ENCODE measurements at places on chromosomes 5 and 9.

DNA sequence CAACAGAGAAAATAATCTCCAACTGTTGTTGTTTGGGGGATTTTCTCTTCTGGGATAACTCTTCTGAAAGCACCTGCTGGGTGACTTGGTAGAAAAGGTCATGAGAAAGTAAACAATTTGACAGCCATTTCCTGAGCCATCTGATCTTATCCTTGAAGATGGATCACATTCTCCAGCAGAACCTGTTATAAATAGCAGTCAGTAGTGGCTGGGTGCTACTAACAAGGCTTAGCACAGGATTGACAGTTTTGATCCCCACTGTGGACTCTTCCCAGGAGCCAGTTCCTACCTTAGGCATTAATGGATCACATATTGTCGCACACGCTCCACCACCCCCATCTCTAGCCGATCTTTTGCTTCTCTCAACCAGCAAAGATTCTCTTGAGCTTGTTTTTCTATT is 220.2 kb downstream of the PLK2 start:
- no peak for DNase-seq

GRCh38 chr9:110291921-110292557 is 35.7 kb upstream of the TXN start:
- no peak for DNase-seq

- no peak for DNase-seq
Observed at GRCh38 chr5:141839015-141839513, 39.1 kb downstream of the PCDH1 start.

GRCh38 chr5:175855041-175855720 is 16.2 kb upstream of the CPLX2 start:
- DNase-seq = no peak

DNA sequence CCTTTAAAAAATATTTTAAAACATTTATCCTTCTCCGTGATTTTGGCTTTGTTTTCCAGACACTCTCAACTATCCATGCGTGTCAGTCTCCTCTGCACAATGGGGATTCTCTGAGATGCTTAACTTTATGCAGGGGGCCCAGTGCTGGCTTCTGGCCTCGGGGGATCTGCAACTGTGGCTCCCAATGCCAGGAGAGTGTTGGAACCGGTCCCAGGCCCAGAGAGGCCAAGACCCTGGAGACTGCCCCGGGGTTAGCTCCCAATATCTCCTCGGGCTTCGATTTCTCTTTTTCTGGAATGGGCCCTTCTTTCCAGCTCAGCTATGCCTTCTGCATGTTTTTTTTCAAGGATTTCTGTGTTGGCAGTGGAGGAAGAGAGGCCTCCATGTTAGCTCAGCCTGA is 20.1 kb upstream of the SARDH start:
- DNase-seq = no peak

DNA sequence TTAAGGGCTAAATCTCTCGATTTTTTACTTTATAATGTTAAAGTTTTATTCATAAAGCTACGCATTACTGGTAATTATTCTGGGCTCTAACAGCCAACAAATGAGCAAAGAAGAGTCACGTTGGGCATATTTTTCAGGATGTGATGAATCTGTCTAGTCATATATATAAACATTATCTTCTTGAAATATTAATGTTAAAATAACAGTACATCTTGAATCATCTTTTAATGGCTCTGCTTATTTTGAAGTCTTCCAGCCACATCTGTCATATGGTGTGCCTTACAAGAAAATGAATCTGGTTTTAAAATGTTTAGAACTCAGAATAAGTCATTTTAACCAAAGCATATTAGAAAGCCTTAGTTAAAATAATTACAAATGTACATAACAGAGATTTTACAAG is 96.9 kb downstream of the CWC27 start:
- no peak for DNase-seq

- DNase-seq = no peak
Observed at GRCh38 chr9:77605449-77606220, 42.5 kb downstream of the GNA14 start.

DNA sequence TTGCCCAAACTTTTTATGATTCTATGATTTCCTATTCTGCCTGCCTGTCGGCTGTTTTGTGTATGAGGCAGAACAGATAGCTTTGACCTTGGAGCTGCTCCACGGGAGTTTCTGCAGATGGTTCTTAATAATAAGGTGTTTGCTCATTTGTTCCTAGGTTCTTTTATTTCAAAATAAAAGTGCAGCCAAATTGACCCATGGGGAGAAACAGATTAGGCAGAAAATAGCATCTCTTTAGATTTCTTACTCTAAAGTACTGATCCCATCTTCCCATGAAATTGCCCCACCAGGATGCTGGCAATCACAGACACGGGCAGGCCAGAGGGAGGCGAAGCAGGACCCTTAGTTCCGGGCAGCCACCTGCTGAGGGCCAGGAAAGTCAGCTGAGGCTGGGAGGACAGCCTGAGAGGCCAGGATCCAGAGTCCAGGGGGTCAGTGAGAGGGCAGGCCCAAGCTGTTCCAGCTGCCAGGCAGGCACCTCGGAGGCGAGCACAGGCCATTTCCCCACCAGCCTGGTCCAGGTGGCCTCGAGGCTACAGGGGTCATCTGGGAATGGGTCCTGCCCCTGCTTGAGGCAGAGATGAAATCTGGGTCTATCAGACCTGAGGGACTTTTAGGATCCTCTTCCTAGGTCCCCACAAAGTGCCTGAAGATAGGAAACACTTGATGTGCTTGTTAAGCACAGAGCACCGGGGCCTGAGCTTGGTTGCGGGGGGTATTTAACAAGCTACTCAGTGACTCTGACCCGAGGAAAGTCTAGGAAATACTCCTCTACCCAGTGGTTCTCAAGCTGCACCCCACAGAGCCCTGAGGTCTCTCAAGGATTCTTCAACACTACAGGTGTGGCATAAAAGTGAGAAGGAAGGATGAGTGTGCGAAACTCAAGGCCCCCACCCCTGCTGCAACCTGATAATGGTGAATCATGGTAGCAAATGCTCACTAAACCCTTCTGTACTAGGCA is 145.4 kb downstream of the CMYA5 start:
- no peak for DNase-seq

GRCh38 chr9:130746434-130747212 is 53.0 kb downstream of the EXOSC2 start:
- DNase-seq = no peak

DNA sequence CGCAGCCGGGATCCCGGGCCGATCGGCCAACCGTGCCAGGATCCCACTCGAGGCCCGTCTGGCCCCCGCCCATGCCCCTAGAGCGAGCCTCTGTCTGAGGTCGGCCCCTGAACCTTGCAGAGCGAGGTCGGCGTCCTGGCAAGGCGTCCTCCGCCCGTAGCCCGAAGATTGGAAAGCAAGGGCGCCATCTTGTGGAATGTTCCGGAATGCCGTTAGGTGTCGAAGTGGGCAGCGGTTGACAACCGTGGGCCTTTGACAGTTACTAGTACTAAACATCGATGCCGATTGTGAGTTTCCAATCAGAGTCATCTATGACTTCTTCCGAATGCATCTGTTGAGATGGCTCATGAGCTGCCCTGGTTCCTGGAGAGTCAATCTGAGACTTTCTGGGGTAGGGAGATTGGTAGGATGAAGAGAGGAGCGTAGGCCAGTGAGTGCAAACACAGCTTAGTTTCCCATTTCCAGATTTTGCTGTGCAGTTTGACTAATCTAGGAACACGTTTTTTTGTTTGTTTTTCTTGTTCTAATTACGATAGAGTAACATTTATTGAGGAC is 923 bp upstream of the PLK2 start:
- peak; percentile 77 for DNase-seq

- DNase-seq = no peak
Observed at GRCh38 chr5:74373076-74373475, 267.5 kb downstream of the ENC1 start.

DNA sequence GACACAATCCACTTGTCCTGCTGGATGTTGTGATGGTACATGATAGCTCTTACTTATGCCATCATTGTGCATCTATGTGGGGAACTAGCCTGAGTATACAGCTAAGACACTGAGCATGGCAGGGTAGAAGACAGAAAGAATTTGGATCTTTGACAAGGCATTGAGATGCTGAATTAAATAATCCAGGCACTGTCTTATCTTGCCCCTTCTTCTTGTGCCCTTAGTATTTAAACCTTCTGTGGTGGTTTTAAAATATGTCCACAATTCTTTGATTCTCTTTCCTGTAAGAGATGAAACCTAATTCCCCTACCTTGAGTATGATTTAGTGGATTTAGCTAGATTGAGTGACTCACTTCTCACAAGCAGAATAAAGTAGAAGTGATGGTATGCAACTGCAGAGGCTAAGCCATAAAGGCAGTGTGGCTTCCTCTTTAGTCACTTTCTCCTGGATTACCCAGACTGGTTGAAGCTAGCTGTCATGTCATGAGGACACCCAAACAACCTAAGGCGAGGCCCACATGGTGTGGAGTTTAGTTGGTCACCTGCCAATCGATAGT is 174.0 kb upstream of the NREP start:
- no peak for DNase-seq

DNA sequence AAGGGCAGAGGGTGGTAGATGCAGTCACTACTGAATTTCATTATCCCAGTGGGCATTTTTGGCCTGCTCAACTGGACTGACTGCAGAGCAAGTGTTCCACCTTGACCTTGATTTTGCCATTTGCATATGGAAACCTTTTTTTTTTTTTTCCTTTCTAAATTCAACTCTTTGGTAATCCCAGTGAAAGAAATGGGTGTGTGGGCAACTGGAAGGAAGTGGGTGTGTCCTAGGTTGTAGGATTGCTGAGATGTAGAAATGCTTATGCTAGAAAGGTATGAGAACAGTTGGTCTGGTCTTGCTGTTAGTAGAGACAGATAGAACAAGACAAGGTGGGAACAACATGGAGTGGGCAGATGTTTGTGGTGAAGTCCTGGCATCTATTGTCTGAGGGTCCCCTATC is 7.8 kb upstream of the IL12B start:
- no peak for DNase-seq

- DNase-seq = no peak
Observed at GRCh38 chr5:67142816-67143215, 53.8 kb downstream of the CD180 start.

GRCh38 chr9:80059979-80060378 is 488.2 kb downstream of the TLE4 start:
- no peak for DNase-seq

DNA sequence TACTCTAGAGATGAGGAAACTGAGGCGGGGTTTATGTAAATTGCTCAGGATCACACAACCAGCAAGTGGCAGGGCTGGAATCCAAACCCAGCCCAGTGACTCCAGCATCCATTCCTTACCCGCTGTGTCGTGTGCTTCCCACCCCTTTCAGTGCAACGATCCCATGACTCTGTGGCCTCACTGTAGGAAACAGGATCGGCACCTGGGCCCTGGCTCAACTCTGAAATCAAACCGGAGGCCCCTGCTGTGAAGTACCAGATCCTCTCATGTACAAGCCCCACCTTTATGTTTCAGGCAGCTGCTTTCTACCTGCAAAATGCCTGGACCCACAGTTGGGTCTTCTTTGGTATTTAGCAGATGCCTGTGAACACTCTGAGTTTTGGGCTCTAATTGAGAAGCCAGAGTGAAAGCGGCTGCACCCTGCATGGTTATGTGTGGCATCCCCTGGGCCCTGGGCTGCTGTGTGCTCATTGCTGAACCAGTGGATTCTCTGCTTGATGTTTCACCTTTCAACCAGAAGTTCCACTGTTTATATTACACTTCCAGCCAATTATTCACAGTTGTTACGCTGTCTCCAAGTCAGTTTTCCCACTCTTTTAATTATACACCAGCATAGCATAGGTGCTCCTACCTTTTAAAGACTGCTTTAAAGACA is 36.7 kb downstream of the ABLIM3 start:
- DNase-seq = no peak

DNA sequence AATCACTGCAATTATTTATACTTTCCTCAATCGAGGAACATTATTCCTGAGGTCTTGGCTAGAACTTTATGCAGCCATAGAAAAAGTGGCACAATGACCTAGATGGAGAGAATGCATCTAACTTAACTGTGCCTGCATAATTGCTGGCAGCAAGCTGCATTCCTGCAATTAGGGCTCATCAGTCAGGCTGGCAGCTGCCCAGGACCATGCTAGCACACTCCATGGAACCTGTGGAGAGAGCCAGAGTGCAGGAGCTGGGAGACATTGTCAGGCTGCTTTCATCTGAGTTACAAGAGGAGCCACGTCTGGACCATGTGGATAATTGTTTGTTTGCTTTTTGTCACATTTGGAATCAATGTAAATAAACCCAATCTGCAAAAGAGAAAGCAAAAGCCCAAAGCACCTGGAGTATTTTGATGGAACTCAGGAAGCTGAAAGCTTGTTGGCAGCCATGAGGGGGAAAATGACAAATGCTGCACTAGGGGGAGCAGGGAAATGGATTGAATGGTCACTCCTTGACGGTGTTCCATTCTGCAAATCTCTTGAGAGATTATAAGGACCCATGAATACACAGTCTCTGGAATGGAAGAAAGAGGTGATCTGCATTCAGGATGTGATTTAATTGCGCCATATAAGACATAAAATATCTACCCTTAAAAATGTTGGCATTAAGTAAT is 839.9 kb downstream of the MAT2B start:
- no peak for DNase-seq

GRCh38 chr9:94993160-94993820 is 266.8 kb downstream of the AOPEP start:
- DNase-seq = no peak

DNA sequence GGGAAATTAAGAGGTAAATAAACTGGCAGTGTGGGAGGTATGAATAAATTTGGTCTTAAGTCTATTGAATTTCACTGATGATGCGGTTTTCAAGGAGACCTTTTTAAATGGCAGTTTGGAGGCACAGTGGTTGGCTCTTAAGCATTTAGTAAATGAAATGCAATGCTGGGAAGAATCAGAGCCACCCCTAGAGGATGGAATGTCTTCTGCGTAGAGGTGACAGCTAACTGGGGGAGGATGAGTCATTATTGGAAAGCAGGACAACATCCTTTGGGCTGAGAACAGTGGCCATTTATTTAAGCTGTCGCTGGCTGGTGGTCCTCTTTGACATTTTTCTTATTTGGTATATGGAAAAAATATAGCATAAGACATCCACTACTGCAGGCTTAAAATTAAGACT is 163.2 kb downstream of the SH3GL2 start:
- DNase-seq = no peak

- no peak for DNase-seq
Observed at GRCh38 chr5:129074903-129075302, 19.6 kb upstream of the ISOC1 start.

DNA sequence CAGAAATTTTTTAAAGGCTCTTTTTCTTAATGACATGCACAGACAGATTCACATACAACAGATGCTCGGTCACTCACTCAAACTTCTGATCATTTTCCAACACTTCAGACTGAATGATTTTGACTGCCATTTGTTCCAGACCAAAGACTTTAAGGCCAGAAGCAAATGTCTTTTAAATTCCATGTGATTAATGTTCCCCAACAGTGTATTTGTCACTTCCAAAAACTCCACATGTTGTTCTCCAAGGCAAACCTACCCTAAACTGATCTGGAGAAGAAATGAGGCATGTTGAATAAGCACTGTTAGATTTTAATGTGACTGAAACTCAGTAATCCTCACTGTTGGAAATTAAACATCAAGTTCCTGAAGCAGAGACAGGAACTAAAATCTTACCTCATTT is 366.7 kb downstream of the GABRG2 start:
- DNase-seq = no peak

GRCh38 chr5:33576726-33577590 is 136.2 kb downstream of the TARS1 start:
- no peak for DNase-seq

Measured in thoracic aorta (tissue), 2 donors.